Muscle of arm (tissue), 14 donors: ENCODE measurements at places on chromosomes 2 and 18. TPM values are rescaled to one million over a fixed set of nuclear protein-coding genes. Genes with fewer than 3 reads are reported as not detected.

- DNase-seq, result no peak
These were observed 79.6 kb downstream of the SPTBN1 start for GRCh38 chr2:54535599-54536195.

GRCh38 chr2:232884001-232884421 is 13.9 kb downstream of the SNORC start:
- no peak for DNase-seq

DNA sequence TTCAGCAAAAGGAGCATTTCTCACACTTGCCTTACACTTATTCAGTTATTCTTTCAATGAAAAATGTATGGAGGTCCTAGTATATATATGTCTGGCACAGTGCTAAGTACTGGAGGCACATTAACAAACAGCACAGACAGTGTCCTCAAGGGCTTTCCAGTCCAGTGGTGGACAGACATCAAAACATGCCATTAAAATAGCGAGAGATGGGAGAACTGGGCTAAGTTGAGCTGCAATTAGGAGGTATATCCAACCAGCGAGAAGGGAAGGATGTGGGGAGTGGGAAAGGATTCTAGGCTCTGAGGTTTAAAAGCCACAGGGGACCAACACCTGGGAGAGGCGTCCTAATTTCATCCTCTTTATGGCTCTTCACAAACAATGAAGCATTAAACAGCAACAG is 127.5 kb upstream of the TTC39C start:
- no peak for DNase-seq

DNA sequence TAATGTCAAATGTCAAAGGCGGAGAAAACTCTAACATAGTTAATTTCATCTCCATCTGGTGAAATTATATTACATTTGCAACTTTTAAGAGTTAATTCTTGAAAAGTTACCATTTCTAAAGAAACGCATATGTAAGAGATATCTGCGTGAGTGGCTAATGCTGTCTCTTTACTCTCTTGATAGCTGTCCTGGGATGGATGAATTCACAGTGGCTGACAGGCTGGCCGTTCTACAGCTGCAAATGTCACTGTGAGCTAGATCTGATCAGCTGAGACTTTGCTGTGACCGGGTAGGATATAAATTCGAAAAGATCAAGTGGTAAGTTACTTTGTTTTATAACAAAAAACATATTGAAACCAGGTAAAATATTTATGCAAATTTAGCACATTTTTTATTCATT is 557.1 kb upstream of the DDX18 start:
- DNase-seq, result no peak

DNA sequence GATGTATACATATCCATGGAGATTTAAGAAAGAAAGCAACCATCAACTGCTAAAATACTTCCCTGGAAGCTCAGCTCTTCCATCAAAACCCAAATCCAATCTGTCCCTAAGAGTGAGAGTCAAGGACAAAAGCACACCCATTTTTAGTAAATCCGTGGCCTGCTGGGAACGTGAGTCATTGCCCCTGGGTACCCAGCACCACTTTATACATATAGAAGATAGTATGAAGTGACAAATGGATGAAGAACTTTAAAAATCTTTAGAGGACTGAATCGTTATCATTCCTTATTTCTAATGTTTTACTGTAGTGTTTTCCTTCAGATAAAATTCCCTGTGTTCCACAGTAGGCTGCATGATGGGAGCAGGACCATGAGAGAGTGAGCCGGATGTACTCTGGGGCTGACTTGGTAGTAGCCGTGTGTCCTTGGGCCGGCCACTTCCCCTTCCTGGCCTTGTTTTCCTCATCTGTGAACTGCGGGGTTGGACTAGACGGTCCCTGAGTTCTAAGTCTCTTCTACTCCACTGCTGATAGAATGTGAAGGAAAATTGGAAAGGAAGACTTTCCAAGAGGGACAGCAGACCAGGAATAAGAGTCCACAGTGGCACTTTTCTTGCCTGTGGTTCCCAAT is 28.5 kb upstream of the CEP68 start:
- DNase-seq, result no peak

DNA sequence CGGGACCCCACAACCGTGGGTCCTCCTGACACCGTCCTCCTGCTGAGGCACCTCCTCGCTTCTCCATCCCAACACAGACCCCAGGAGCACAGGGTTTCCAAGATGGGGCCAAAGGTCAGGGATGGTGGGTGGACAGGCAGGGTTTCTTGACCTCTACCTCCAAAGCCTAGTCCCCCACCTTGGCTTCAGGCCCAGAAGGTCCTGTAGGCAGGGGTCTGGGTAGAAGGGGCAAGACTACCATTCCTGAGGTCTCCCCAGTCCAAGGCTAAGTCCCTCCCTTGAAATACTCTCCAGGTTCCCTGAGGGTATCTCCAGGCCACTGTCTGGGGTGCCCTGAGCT is 7.1 kb downstream of the CYP26B1 start:
- no peak for DNase-seq

The MBOAT2 gene
- polyA plus RNA-seq, result 76.8 TPM

DNA sequence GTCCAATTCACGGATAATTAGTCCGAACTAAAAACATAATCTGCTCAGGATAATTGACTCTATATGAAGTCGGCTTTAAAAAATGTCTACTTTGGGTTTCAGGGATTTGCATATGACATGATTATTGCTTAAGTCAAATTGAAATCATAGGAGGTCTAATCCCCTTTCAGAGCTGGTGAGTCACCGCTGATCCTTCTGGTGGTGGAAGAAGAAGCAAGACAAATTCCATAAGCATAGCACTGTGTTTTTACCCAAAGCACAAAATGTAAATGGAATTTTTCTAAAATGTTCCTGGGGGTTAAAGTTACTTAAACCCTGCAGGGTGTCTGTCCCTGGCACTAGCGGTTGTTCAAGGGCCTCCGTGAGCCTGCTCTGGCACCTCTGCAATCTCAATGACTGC is 460.2 kb downstream of the LRATD1 start:
- DNase-seq, result no peak

DNA sequence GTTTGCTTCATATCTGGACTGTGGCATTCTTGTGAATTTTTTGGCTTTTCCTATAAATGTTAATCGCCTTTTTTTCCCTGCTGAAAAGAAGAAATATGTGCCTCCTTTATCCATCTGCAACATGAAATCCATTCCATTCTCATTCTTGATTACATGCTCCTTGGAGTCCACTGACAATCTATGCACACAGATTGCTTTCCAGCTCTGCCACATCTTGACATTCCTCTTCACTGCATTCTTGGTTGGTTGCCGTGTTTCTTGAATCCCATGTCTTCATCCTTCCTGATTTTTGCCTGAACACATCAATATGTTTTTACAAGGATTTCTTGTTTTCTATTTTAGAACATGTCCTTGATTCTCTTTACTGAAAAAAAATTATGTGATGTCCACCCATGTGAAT is 26.7 kb upstream of the BIRC6 start:
- DNase-seq, result no peak

The CPO gene
- polyA plus RNA-seq, result 0.36 TPM

The RAB11FIP5 gene
- 21.2 TPM for polyA plus RNA-seq

GRCh38 chr2:218569038-218569431 is 396 bp downstream of the CNOT9 start:
- DNase-seq, result peak; percentile 57

GRCh38 chr2:209574515-209574914 is 150.7 kb downstream of the MAP2 start:
- DNase-seq, result no peak

GRCh38 chr2:189791338-189792042 is 7.2 kb downstream of the PMS1 start:
- DNase-seq, result no peak

The IL1RN gene
- polyA plus RNA-seq, result 12.9 TPM

DNA sequence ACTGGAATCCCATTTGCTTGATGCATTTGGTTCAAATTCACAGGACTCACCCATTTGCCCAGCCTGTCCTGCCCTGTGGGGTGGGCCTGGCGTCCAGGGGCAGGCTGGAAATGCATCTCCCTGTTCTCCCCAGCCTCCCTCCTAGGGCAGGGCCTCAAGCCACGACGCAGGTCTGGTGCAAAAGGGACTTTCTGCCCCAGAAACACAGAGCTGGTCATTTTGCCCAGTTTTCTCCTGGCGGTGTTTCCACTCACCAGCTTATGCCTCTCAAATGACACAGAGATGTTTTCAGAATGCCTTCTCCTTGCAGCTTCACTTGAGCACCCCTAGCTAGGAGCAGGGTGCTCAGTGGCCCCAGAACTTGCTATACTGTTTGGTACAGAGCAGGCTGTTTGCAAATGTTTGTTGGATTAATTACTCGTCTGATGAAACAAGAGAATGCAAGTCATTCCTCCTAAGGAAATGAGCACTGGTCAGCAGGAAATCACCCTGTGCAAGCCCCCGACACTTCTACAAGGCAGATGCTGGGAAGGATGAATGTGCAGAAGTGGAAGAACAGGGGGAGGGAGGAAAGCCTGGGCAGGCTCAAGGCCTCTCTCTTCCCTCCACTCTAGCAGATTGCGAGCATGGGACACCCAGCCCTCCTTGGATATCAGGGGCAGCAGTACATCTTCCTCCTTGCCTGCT is 164.3 kb upstream of the APCDD1 start:
- DNase-seq, result no peak

The KCNK3 gene
- polyA plus RNA-seq, result not detected

DNA sequence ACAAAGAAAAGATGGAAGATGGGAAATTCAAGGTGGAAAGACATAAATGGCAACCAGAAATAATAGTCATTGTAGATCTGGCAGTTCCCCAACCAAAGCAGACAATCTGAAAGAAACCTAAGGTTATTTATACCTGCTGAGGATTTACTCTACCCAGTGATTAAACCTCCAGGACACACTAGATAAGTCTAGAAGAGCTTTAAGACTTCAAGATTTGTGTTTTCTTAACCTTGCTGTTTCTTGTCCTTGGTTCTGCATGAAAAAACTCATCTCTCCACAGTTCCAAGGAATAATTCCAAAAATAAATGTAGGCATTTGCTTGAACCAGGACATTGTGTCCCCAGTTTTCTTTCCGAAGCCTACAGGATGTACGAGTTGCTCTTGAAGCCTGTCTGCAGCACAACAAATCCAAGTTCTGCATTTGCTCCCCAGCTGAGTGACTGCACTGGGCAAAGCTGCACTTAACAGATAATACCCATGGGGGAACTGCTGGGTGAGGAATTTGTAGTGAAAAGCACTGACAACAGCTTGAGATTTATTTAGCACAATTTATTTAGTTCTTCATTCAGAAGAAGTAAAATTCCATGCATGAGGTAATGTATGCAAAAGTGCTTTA is 19.8 kb downstream of the DTNA start:
- DNase-seq, result no peak

DNA sequence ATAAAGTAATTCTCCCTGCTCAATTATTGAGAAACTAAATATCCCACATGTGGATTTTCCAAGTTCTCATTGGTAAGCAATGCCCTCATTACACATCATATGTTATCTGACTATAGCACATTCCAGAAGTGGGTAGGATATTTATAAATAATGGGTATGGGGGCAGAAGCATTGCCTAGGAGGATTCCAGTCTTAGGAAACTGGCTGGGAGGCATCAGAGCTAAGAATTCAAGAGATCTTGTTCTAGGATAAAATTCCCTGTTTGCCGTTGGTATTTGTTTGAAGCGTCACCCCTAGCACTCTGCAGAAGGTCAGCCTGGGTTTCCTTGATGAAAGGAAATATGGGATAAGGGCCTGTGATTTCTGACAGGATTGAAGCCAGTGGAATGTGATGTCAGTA is 20.1 kb downstream of the SIX2 start:
- DNase-seq, result no peak

DNA sequence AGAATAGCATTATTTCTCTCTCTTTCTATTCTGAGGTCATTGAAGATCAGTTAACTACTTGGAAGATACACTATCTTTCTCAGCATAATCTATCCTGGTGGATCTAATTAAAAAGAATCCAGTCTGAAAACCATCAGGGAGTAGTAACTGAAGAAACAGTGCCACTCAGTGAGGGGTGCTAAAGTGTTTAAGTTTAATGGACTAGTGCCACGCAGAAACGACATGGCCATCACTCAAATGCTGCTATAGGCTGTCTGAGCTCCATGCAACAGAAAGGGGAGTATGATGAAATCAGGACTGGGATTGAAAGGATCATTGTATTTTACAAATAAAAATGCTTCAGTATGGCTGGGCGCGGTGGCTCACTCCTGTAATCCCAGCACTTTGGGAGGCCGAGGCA is 23.3 kb downstream of the LRRC30 start:
- DNase-seq, result no peak

GRCh38 chr18:50187659-50188058 is 7.3 kb downstream of the MYO5B start:
- no peak for DNase-seq

DNA sequence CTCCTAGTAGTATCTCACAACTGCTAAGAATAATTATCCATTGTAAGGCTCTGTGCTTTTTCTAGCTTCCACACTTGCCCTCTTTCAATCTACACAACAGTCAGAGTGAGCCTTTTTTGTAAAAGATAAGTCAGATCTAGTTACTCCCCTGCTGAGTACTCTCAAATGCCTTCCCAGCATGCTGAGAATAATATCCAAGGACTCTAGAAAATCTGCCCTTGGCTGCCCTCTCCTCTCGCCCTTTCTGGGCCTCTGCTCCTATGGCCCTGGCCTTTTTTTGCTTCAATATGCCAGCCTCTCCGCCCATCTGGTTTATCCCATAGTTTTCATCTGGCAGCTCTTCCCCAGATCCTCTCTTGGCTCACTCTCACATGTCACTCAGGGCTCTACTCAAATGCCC is 455.9 kb upstream of the UBE2E3 start:
- no peak for DNase-seq

DNA sequence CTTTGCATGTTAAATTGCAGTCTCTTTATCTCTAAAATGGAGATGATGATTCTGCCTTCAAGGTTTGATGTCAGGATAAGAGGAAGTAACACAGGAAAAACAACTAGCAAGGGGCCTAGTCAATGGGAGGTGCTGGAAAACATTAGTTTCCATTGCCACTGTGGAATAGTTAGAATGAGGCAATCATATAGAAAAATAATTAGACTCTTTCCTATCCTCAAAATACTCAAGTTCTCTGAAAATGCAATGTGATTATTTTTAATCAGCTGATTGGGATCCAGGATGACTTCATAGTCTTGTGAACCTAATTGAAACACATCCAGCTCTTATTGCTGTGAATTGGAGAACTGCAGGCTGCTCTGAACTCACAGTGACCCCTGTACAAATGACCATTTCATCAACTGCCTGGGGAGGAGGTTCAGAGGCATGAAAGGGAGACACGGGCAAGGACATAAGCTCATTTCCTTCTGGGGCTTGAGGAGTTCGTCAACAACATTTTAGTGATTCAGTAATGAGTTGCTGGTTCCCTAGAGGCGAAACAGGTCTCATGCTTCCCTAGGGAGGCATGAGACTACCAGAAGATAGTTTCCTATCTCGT is 422.5 kb downstream of the LPIN1 start:
- peak; percentile 63 for DNase-seq

DNA sequence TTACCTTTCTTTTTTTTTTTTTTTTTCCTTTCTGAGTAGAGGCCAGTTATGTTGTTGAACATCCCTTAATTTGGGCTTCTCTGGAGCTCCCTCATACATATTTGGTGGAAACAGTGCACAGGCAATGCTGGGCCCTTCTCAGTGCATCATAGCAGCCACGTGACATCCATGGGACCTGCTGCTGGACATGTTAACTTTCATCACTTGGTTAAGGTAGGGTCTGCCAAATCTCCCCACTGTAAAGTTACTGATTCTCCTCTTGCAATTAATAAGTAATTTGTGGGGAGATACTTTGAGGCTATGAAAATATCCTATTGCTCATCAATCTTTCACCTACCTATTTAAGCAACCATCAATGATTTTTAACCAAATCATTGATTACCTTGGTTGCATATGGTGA is 211.5 kb upstream of the LYPD1 start:
- no peak for DNase-seq

The ZBTB7C gene
- 4.9 TPM for polyA plus RNA-seq
